ENCODE measurements at places on chromosomes 5 and 9. TPM values are rescaled to one million over a fixed set of nuclear protein-coding genes. Genes with fewer than 3 reads are reported as not detected.

Gene SPATA31D4
- not detected for total RNA-seq

Gene SMIM33
- 0.54 TPM for total RNA-seq

Gene FAM169A
- 6.0 TPM for total RNA-seq

Gene LHFPL2
- total RNA-seq = 0.46 TPM

Gene PCAT7
- total RNA-seq = not detected

Gene PLAC8L1
- 0.96 TPM for total RNA-seq

All from T-helper 1 cell treated with Interleukin-12 subunit alpha and Interleukin-12 subunit beta and Interleukin-4 antibody, amounts not matched to agents 30 ng/mL and 1 ng/mL, for 36 hours (primary cell).